Activated effector memory CD4-positive, alpha-beta T cell treated with anti-CD3 and anti-CD28 coated beads, Interleukin-2, amount 50 U/mL, for 16 hours (primary cell): ENCODE measurements at places on chromosomes 3 and 15.

GRCh38 chr15:99485992-99486370, 79.8 kb upstream of the MEF2A start:
- DNase-seq, result no peak

GRCh38 chr3:101377209-101377608, 56.8 kb upstream of the IMPG2 start:
- DNase-seq, result no peak

DNA sequence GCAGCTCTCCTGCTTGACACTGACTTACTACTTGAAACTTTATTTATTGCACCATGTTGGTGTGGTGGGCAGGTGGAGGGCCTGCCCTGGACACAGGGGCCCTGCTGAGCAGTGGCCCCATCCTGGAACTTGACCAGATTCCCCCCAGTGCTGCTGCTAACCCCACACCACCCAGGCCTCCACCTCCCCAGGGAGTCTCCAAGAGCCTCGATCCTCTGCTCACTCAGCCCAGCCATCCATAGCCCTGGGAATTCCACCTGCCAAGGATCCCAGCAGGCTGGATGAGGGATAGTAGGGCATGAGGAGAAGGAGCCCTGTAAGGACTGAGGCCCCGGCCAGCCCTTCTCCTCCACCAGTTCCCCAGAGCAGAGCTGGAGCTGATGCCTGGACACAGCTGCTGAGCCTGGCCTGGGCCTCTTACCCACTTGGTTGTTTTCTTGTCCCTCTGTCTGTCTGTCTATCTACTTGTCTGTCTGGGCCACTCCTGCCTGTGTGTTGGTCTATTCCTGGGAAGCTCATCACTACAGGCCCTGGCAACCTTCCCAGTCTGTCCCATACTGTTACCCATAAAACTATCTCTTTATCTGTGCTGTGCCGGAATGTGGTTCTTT, 2.8 kb downstream of the CHAC1 start:
- DNase-seq, result no peak

- DNase-seq, result no peak
These were observed 45.6 kb downstream of the UMPS start for GRCh38 chr3:124775877-124776276.

- DNase-seq, result no peak
These were observed 20.7 kb downstream of the TIMP4 start for GRCh38 chr3:12138044-12138443.

DNA sequence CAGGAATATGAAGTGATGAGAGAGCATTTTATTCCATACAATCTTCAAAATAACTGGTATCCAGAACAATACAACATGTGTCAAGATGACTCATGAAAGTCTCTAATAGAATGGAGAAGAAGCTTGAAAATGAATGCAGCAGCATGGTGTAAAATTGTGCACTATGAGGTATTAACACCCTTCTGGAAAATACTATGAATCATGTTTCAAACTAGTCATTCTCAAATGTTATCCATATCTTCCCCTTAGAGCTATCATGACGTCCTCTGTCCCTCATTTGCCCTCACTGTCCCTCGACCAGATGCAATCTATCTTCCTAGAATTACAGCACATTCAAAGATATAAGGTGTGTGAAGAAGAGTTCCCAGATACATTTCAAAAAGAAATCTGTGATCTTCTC, 198.2 kb downstream of the NECTIN3 start:
- DNase-seq, result no peak

DNA sequence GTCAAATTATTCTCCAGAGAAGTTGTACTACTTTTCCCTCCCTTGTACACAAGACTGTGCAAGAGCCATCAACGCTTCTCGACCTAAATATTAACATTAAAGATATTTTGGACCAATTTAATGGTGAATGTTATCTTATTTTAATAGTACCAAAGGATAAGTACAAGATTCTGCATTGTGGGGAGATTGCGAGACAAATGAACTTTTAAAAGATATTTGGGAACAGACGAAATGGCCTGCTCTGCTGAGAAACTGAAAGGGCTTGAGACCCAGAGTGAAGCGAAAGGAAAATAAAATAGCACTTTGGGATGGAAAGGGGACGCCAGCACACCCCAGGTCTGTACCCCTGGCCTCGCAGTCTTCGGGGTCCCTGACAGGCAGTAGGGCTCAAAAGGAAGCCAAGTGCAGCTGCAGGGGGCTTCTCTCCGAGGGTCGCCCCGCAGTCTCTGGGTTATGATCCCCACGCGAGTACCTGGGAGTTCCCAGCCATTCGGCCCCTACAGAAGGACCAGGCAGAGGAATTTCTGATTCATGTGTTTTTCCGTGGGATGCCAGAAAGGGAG, 97.6 kb upstream of the VGLL3 start:
- DNase-seq, result no peak

- DNase-seq, result peak; percentile 82
These were observed 485 bp downstream of the CELF6 start for GRCh38 chr15:72319360-72319984.

DNA sequence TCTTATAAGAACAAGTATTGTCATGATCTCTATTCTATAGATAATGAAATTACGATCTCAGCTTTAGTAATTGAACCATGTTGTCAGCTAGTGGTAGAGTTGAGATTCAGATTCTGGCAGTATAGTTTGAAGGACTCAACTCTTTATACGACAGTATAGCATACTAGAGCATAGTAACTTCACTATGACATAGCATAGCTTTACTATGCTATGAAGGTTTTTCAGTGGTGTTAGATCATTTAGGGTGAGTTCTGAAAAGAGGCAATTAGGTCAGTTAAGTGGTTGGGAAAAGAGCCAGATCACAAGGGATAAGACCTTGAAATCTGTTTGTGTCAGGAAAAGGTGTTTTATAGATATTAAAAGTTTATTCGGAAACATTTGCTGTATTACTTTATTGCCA, 8.1 kb downstream of the STX19 start:
- no peak for DNase-seq

DNA sequence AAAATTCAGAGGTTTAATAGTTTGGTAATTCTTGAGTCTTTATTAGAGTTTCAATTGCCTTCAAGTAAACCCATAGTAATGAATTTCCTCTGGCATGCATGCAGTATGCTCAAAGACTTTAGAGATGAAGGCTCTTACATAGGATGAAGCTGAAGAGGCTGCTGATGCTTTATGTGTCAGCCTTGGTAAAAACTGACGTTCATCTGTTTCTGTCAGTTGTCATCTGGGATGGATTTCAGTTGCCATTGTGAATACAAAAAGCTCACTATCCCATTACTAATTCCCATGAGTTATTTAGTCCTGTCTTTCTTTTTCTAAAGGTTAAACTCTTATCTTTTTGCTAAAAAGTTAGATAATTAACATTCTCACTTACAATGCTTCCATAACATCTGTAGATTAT, 136.9 kb upstream of the GBE1 start:
- DNase-seq, result no peak

DNA sequence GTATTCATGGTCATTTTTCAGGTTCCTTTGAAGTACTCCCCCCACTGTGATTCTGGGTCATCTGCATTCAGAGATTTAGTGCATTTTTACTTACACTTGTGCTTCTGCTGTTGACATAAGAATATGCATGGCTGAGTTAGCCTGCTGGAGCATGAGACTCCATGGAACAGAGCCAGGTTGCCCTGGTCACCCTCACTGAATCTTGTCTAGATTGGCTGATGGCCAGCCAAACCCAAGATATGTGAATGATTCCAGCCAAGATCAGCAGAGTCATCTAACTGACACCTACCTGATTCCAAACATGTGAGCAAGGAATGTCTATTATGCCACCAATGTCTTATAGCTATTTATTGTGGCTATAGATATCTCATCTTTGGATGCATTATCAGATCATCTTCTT, 25.1 kb downstream of the DTWD1 start:
- no peak for DNase-seq

DNA sequence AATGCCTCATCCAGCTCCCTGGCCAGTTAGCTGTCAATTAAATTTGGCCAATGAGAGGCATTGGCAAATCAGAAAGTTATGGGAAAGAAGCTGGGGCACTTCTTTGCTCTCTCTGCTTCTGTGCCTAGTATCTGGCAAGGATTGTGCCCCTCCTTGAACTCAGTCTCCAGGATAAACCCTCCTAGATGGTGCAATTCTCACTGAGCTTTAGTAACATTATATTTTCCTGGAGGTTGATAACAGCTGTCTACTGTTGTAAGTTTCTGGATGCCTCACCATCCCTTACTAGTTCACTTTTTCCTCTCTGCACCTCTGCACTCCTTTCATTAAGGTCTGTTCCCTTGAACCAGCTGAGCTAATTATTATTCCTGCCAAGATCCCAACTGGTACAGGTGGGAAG, 329.5 kb downstream of the MFSD1 start:
- no peak for DNase-seq

- DNase-seq, result no peak
These were observed 560.7 kb upstream of the ROBO2 start for GRCh38 chr3:76479161-76479650.

DNA sequence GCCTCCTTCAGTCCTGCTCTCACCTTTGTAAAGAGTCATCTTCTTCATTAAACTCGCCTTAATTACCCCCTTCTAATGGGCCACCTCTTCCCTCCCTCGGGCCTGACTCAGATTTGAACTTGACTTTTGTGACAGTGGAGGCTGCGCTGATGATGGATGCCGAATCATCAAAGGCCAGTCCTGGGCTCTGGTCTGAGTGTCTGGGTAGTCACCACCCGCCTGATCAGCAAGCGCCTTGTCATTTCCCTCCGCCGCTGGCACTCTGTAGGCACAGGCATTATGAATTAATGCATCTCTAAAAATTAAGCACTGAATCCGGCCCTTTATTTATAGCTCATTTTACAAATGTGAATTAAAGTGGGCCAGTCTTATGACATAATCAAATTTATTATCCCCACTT, 116.7 kb upstream of the PROK2 start:
- DNase-seq, result no peak

- DNase-seq, result no peak
These were observed 1.3 kb downstream of the NEDD4 start for GRCh38 chr15:55991802-55992768.

GRCh38 chr3:124383846-124384466, 346.3 kb upstream of the UMPS start:
- DNase-seq, result no peak

DNA sequence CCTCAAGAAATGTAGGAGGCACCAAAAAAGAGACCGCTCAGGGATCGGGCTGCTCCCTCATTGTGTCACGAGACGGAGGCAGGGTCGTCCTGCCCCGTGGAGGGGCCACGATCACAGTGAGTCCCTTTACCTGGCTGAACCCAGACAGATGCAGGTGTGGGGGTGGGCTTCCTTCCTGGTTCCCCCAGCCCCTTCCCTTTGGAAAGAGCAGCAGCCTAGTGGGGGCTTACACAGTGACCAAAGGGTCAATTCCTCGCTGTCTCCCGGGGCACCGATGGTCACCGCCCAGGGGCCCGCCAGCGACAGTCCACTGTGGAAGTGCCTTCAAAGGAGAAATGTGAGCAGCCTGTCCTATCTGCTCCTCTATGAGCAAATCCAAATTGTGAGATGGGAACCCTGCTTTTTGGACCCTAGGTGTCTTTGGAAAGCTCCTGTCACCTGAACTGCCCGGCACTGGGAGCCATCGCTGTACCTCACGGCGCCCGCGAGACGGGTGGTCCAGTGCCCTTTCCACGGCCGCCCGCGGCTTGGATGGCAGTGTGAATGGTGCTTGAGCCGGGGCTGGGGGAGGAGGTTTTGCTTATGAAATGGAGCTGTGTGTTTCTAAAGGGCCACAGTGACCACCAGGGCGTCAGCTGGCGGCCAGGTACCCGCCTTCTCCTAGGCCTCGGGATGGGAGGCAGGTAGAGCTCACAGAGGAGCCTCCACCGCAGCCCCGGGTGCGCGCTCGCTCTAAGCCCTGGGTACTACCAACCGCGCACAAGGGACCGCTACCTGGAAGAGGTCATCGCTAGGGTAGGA, 155.7 kb downstream of the KLF13 start:
- DNase-seq, result peak; percentile 60

DNA sequence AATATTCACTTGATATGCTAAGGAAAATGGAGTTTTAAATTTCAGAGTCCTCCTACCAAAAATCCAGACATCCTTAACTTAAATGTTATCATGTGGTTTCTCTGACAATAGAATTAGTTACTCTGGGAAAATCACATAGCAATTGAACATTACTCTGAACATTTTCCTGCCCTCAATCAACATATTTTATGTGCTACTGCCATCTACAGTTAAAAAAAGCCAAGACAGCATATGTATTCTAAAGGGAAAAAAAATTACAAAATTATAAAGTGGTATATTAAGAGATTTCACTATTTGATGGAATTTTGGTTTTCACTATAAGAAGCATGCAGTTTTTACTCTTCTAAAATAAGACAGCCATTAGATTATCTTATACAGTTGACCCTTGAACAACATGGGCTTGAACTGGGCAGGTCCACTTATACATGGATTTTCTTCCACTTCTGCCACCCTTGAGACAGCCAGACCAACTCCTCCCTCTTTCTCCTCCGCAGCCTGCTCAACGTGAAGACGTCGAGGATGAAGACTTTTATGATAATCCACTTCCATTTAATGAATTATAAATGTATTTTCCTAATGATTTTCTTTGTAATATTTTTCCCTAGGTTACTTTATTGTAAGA, 122.3 kb downstream of the ATP1B3 start:
- DNase-seq, result no peak
